Activated CD8-positive, alpha-beta memory T cell treated with anti-CD3 and anti-CD28 coated beads for 1 hour (primary cell): ENCODE measurements at places on chromosomes 6 and 20.

- DNase-seq = no peak
Observed at GRCh38 chr20:19588732-19589131, 169.3 kb upstream of the RIN2 start.

DNA sequence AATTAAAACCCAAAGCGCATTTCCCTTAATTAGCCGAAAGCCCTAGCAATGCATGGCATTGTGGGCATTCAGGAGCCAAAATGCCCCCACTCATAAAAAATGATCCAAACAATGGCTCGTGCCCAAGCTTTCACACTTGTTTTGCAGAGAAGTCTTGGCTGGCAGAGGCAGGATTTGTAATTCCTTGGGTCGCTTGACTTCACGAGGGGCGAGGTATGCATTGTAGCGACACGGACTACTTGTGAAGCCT, 613 bp upstream of the SASH1 start:
- DNase-seq = no peak

- no peak for DNase-seq
Observed at GRCh38 chr6:11141295-11141694, 29.8 kb upstream of the ERVFRD-1 start.

GRCh38 chr6:12090714-12091113, 78.6 kb downstream of the HIVEP1 start:
- DNase-seq = no peak

DNA sequence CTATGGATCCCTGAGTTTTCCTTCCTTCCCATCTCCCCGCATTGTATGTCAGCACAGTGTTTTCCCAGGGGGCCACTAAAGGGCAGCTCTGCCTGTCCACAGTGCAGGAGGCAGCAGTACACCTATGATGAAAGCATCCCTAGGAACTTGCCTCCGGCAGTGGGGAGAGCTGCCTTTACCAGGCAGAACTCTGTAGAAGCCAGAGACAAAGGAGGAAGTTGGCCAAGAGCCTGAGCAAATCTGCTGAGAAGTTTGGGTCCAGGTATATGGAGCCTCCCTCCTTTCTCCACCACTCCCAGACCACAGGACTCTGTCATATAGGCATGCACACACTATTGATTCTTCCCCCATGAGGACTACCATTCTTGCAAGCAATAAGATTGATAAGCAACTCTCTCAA, 282.7 kb downstream of the TBC1D7 start:
- no peak for DNase-seq

DNA sequence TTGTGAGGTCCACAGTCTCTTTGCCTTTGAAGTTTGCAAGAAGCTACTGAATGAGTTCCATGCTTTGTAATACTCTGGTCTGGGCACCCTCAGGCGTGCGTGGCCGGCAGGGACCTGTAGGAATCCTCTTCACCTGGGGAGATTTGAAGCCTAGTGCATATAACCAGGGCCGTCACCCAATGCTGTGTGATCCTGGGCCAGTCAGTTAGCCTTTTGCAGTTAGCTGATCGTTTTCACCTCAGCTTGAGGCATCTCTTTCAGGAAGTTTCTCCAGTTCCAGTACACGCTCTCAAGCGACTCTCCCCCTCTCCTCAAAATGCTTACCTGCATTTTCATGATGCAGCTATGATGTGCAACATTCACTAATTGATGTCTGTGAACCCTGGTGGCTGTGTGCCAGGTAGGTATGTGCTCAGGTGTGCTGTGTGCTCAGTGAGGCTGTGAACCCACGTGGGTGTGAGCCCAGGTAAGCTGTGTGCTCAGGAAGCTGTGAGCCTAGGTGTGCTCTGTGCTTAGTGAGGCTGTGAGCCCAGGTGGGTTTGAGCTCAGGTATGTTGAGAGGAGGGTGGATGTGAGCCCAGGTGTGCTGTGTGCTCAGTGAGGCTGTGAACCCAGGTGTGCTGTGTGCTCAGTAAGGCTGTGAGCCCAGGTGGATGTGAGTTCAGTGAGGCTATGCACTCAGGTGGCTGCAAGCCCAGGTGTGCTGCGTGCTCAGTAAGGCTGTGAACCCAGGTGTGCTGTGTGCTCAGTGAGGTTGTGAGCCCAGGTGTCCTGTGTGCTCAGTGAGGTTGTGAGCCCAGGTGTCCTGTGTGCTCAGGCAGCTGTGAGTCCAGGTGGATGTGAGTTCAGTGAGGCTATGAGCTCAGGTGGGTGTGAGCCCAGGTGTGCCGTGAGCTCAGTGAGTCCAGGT, 120.4 kb downstream of the PHACTR3 start:
- no peak for DNase-seq
